ENCODE measurements at places on chromosomes 11 and 22.

DNA sequence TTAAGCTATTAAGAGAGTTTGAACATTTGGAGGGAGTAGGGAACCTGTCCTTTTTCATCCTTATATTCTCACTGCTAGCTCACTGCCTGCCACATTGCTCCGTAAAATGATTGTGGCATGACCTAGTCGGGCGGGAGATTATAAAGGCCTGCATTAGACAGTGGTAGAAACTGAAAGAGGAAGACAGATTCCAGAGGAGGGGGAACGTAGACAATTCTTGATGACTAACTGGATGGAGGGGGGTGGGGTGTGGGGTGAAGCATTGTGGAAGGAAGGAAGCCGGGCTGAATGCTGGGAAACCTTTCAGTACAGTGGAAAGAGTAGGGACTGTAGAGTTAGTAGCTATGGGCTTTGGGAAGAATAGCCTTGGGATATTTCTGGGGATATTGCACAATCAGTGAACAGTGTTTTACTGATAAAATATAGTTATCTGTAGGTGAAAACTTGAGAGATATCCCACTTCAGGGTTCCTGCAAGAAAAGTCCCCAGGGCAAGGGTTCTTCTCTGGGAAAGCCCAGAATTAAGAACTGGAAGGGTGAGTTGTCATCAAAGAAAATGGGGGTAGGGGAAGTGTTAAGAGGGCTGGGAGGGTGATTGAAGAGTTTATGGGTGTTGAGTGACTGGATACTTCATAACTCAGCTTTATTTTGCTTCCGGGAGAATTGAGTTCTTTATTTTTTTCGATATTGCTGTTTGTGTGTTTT, 2.1 kb downstream of the MED15 start:
- DNase-seq: peak; percentile 50

DNA sequence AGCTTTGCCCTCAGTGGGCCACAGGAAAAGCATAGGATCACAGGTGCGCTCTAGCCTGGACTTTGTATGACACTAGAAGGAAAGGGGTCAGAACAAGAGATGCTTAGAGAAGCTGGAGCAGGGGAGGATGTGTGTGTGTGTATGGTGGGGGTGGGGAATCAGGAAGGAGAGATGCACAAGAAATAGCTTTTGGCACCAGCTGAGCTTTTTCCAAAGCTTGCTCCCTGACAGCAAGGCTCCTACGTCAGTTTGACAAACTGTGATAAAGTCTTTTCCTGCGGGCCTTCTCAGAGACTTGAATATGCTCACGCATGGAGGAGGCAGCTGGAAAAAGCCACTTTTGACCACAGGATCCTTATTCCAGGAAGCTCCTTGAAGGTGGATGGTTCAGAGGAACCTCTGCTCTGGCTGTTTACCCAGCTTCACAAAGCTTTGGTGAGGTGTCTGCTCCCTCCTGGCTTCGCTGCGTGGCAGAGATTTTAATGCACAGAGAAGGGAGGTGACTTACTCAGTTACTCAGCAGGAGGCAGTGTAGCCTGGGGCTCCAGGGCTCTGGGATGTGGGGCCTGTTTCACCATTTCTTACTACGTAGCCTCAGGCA, 3.9 kb downstream of the CDC42EP1 start:
- no peak for DNase-seq

DNA sequence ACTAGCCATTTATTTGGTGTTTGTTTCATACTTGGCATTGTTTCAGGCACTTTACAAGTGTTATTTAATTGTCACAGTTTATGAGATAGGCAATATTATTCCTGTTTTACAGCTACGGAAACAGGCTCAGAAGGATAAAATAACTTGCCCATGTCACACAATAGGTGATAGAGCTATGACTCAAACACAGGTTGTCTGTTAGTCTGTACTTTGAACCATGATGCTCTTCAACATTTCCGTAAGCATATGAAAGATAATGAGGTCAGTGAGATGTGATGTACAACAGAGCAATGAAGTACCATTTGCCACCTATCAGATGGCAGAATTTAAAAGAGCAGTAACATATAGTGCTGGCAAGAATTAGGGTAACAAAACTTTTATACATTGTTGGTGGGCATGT, 15.3 kb downstream of the TUG1 start:
- no peak for DNase-seq

- DNase-seq: no peak
Observed at GRCh38 chr22:21639359-21639758, 2.7 kb upstream of the SDF2L1 start.

DNA sequence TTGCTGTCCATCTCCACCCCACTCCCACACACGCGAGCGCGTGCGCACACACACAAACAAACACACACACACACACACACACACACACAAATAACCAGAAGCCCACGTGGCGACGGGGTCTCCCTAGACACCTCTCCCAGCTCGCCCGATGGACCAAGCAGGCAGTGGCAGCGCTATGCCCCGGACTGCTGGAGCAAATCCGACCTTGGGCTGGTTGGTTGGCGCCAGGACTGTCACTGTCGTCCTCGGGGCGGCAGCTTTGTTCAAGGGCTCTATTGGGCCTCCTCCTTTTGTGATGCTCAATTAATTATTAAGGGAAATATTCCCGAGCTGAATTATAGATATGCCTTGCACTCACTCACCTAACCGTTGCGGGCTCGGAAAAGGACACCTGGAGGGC, 1.7 kb upstream of the KCNA4 start:
- no peak for DNase-seq

DNA sequence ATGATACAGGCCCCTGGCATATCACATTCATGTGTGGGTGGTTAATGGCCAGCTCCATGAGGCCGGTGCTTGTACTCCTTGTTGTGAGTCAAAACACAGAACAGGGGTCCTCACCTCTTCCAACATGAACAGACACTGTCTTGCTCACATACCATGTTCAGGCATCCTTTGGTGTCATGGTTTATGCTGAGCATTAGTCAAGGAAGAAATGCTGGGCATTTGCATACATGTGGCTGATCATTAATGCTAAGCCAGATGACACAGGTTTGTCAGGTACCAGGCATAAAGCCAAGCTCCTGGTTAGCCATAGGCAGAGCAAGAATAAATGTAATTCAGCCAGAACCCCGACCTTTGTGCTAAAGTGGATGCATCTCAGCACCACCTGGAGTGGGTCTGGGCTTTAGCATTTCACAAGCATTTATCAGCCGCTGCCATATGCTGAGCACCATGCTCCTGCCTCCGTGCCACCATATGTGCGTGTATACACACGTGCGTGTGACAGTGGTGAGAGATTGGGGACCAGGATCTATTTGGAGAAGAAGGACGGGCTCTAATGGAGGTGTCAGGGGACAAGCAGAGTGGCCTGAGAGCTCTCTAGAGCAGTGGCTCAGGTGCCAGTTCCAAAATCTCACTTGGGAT, 55.0 kb downstream of the MICAL2 start:
- no peak for DNase-seq

GRCh38 chr11:120562806-120563425, 51.4 kb downstream of the GRIK4 start:
- no peak for DNase-seq

DNA sequence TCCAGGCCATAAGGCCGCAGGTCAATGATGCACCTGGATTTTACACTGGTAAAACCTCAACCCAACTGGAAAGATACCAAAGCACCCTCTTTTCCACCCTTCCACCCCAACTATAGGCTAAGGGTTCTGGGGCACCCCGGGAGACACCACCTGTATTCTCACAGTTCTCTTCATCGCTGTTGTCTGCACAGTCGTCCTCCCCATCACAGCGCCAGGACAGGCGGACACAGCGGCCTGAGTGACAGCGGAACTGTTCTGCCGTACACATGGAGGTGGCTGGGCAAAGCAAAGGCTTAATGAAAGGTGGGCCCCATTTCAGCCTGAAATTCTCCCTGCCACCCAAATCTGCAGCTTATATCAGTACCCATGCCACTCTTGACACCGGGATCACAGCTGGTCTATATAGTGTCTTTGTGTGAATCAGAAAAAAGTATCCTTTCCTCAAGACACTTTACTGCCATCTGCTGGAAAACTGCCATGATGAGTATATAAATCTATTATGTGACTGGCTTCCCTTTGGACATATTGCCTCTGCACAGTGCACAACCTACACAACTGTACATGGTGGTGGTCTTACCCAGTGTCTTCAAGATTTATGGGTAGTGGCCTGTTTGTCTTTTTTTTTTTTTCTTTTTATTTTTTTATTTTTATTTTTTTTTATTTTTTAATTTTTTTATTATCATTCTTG, 21.5 kb downstream of the LRP4 start:
- no peak for DNase-seq

DNA sequence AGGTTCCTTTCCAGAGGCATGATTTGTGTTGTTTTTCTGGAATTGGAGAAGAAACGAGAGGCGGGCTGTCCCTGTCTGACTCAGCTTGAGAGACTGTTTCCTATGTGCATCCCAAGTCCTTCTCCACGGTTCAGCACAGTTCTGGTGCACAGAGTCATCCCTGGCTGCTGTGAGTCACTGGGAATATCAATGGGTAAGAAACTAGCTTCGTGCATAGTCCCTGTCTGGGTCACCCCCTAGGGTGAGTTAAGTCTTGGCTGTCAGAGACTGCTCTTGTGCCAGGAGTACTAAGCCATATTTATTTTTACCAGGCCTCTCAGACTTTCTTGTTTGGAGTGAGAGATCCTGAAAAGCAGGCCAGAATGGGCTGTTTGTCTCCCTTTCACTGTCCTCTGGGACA, 2.4 kb upstream of the LRP4 start:
- no peak for DNase-seq

- DNase-seq: no peak
Observed at GRCh38 chr11:1225386-1226225, 2.7 kb downstream of the MUC5B start.

- no peak for DNase-seq
Observed at GRCh38 chr22:20522134-20523004, 15.0 kb downstream of the MED15 start.

GRCh38 chr11:86606270-86606835, 66.1 kb downstream of the ME3 start:
- no peak for DNase-seq

DNA sequence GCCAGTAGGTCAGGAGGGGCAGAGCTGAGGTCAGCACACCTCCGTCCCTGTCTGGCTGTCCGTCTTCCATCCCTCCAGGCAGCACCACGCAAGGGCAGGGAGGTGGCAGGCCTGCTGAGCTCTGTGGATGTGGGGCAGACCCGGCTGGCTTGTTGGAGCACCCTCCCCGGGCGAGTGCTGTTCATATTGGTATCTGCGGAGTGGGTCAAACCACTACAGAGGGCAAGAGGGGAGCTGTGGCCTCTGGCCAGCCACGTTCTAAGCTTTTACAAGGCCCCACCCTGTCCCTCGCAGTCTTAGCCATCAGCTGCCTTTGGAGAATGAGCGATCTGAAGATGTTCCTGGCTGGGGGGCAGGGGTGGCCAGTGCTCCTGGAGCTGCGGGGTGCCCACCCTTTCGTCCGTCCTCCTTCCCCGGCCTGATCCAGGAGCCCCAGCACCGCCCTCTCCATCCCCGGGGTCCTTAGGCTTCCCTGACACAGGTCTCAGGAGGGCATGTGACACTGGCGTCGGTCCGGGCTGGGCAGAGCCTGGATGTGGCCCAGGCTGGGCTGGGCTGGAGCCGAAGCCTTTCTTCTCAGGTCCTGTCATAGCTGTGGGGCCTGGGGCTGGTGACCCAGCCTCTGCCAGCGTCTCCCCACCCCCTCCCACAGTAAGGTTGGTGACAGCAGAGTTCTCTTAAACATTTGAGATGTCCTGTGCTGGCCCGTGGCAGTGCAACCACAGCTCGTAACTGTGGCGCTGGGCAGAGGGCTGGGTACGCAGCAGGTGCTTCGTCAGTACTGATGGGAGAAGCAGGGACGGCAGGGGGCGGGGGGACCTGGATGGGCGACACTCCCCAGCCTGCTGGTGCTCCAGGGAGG, 31.7 kb upstream of the GRAMD4 start:
- DNase-seq: no peak

DNA sequence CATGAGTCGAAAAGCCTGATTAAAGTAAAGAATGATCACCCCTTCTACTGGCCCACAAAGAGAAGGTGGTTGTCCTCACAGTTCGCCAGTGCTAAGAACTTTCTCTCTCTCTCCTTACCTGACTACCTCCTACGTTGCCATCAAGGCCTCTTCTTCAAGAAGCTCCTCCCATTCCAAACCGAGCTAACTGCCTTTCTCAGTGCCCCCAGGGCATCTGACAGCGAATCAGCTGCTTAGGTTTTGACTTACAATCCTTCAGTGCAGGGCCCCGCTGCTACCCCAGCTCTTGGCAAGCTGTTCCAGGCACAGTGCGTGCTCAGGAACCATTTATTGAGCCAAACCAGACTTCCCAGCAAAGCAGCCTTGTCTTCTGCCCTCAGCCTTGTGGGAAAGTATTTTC, 5.8 kb downstream of the VSTM5 start:
- DNase-seq: no peak

DNA sequence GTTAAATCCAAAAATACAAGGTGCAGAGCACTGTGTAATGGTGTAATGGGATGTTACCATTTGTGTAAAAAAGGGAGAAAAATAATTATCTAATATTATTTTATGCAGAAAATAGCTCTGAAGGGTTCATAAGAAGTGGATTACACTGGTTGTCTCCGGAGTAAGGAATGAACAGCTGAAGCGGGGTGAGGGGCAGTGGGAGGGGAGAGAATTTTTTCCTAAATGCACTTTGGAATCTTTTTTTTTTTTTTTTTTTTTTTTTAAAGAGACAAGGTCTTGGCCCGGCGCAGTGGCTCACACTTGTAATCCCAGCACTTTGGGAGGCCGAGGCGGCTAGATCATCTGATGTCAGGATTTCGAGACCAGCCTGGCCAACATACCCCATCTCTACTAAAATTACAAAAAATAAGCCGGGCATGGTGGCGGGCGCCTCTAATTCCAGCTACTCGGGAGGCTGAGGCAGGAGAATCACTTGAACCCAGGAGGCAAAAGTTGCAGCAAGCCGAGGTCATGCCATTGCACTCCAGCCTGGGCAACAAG, 6.8 kb upstream of the POLR3H start:
- no peak for DNase-seq

- no peak for DNase-seq
Observed at GRCh38 chr11:77191429-77191822, 63.4 kb downstream of the MYO7A start.

- no peak for DNase-seq
Observed at GRCh38 chr11:71544525-71545214, 3.5 kb upstream of the KRTAP5-9 start.

GRCh38 chr11:44831605-44832394, 105.0 kb downstream of the TSPAN18 start:
- DNase-seq: no peak

DNA sequence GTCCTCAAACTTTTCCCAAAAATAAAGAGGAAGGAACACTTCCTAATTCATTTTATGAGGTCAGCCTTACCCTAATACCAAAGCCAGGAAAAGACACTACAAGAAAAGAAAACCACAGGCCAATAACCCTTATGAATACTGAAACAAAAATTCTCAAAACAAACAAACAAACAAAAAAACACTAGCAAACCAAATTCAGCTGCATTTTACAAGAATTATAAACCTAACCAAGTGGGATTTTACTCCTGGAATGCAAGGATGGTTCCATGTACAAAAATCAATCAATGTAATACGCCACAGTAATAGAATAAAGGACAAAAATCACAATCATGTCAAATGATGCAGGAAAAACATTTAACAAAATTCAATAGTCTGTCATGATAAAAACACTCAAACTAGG, 13.3 kb downstream of the ARVCF start:
- no peak for DNase-seq
